Suppressor macrophage treated with lipopolysaccharide for 1 hour (primary cell): ENCODE measurements at places on chromosomes 2 and 18.

DNA sequence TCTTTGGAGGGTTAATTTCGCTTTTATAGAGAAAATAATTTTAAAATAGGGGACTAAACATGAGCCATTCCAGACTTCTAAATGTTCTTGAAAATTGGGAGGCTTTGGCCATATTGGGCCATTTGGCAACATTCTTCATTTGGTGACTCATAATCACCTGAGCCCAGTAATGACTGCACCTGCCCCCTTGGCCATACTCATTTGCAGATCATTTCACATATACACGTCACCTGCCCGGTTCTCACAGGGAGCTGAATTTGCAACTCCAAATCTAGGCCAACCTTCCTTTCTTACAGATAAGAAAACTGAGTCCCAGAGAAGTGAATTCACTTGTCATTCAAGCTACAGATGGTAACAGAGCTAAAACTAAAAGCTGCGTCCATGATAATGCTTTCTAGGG is 289.7 kb downstream of the EPHA4 start:
- no peak for DNase-seq

GRCh38 chr2:62545261-62545660 is 39.3 kb upstream of the TMEM17 start:
- DNase-seq, result no peak

GRCh38 chr2:23824777-23825212 is 102.1 kb downstream of the ATAD2B start:
- peak; percentile 70 for DNase-seq

DNA sequence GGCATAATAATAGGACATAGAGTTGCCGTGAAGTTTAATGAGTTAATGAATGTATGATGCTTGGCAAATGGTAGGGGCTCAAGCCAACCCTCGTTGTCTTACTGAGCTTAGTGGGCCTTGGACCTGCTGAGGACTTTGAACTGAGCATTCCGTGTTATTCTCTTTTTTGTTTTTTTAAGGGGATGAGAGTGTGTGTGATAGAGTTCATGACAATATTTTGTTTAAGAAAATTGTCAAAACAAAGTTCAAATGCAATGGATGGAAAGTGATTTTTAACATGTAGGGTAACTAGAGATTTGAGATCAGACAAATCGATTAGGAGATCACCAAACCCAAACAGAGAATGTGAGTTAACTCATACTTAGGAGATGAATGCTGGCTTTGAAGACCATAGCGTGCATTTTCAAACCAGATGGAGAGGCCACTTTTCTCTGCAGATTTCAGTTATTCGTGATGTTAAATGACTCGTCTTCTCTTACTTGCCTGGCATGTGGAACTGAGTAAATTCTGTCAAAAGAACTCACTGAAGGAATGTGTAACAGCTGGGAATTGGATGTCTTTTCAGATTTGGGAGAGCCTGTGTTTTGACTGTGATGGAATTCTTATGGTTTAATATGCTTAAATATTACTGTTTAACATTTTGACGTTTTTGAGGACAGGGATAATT is 88.7 kb downstream of the NEDD4L start:
- no peak for DNase-seq

GRCh38 chr18:28126768-28127167 is 50.2 kb downstream of the CDH2 start:
- no peak for DNase-seq

- DNase-seq, result no peak
Measured at GRCh38 chr2:54107903-54108615, 7.4 kb upstream of the ACYP2 start.

DNA sequence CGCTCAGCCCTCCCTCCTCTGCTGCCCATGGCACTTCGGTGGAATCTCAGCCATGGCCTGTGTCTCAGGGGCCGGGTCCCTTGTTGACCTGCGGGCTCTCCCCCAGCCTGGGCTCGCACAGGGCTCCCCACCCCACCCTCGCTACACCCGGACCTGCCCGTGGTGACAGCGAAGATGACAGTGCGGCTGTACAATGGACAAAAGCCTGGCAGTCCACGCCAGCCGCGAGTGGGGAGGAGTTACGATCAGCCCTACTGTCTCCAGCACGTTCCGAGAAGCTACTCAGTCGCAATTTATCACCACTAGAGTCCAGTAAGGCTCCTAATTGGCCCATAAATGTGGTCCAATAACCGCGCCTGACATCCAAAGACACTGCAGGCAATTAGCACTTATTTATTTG is 31.6 kb downstream of the GBX2 start:
- no peak for DNase-seq

DNA sequence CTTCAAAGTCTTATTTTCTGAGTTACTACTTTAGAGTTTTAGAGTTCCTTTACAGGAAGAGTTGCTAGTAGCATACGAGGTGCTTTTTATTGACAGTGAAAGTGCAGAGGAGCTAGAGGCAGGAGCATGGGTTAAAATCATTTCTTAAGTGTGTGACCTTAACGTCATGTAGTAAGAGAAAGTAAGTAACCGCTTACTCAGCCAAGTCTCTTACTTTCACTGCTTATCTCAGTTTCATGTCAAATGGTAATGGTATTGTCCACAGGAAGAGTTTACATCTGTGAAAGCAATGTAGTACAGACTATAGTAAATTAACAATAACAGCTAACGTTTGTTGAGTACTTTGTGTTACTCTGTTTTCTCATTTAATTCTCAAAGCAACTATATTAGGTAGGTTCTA is 12.6 kb downstream of the NDUFAF7 start:
- no peak for DNase-seq

DNA sequence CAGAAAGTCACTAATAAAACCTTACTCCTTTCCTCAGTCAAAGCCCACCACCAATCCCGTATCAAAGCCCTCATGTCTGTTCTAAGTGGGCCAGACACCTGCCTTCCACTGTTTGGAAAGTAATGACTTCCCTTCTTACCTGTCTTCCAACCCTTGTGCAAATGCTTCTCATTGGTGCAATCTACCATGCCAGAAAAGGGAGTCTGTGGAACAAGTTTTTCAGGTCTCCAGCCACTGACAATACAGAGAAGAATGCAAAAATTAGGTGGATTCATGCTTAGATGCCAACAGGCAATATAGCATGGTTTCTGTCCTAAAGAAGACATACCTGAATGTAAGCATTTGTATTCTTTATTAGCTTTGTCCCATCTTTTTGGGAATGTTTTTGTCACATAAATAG is 1140.6 kb upstream of the LRRTM1 start:
- no peak for DNase-seq

GRCh38 chr2:176639671-176640070 is 370.4 kb downstream of the MTX2 start:
- DNase-seq, result no peak

DNA sequence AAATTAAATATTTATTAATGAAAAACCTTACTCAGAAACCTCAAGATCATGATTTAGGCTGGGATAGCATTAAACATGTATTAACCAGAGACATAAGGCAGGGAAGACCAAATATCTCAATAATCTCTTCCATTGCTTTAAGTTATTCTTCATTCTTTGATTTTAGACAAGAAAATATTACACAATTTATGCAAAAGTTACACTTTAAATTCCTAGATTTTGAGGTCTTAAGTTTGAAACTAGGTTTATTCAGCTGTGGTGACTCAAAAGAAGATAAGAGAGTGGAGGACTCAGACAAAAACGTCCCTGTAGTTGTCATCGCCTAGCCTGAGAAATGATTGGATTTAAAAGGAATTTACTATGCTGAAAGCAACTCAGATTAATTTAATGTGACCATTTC is 1110.3 kb downstream of the DPP10 start:
- no peak for DNase-seq
